Stimulated activated CD4-positive, alpha-beta T cell treated with anti-CD3 and anti-CD28 coated beads, TNF-alpha, amount 100 ng/mL, for 1 hour (primary cell): ENCODE measurements at places on chromosomes 6 and 20.

- DNase-seq: no peak
Measured at GRCh38 chr6:151284548-151285017, 44.8 kb downstream of the AKAP12 start.

- DNase-seq: no peak
Measured at GRCh38 chr6:24154121-24154520, 28.1 kb downstream of the NRSN1 start.

DNA sequence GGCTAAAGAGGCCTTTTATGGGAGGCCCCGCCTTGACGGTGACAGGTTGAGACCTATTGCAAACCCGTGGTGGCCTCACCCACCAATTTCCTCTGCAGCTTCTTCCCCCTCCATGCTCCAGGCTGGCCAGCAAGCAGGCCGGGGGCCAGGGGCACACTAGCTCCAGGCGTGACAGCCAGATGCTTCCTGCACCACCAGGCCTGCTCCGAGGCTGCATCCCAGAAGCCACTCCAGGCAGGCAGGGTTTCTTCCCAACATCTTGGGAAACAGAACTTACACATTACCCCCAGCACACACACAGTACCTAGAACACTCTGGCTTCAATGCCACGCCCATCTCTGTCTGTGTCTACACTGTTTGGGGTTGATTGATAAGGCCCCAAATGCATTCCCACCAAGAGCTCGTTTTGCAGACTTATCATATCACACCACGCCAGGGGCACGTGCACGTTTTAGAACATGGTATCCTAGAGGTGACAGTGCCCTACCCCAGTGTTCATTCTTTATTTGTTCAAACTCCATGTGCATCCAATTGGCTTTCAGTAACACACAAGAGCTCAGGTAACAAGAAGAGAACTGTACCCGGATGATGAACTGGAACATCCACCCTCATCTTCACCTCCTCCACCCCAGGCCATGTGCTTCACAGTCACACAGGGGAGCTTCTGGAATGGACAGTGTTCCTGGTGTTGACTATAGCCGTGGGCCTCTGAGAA, 221.4 kb upstream of the RREB1 start:
- DNase-seq: no peak

DNA sequence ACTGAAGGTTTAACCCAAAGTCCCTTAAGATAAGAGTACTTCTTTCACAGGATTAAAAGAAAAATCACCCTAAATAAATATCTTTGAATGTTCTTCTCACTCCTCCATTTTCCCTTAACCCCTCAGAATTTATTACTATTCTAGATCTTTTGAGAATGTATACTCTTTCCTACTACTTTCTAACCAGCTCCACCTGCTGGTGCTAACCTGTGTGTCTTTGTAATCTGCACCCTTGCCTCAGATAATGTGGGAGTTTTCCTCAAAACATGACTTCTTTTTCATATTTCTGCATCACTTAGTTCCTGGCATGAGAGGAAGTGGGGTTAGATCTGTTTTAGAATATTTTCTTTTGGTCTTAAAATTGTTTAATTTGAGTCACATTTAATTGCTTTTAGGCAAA, 394.2 kb downstream of the BMP2 start:
- no peak for DNase-seq

DNA sequence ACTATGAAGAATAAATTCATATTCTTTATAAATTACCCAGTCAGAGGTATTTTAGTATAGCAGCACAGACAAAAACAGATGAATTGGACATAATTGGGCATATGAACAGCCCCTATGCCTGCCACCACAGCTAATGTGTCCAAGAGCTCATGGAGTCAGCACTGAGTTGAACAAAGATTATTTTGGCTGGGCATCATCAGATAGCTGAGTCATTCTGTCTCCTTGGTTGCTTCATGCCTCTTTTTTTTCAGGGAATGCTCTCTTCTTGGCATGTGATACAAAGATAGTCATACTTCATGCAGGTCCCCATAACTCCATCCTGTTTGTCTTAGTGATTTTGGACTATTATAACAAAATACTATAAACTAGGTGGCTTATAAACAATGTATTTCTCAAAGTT, 275.6 kb downstream of the TENT5A start:
- DNase-seq: no peak

GRCh38 chr6:18350712-18351111, 36.4 kb upstream of the RNF144B start:
- DNase-seq: no peak

DNA sequence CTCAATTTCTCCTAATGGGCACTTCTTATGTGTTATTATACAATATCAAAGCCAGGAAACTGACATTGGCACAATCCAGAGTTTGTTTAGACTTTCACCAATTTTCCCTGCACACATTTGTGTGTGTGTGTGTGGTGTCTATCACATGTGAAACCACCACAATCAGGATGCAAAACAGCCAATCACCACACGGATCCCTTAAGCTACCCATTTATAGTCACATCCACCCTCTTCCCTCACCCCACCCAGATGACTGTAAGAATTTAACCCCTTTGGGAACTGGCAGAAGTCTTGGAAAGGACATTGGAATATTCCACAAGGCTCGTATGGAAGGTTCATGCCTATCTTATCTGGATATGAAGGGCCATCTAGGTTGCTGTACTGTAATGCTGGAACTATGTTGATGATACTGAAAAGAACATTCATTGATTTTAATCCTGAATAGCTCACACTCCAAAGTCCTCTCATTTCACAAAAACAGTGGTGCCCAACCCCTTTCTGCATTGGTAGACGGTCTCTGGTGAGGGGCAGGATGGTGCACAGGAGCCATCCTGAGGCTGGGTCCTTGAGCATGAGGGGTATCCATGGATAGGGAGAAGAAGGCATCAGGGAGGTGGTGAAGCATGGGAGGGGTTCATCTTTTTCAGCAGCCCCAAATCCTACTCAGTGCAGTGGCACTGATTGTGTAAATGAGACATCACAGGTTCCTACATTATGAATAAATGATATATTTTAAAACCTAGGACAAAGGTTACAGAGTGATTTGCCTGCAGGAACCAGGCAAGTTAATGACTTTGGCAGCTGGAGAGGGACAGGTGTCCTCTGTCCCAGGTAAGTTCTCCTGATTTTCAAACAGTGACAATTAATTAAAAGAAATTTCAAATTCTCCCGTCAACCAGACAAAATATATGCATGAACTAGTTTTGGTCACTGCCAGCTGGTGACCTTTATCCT, 12.1 kb upstream of the CTCFL start:
- DNase-seq: no peak

- no peak for DNase-seq
Measured at GRCh38 chr6:24809728-24810127, 11.0 kb upstream of the ARMH2 start.

- DNase-seq: no peak
Measured at GRCh38 chr6:62045502-62045901, 240.5 kb downstream of the KHDRBS2 start.

- no peak for DNase-seq
Measured at GRCh38 chr6:33298773-33299236, at the start of gene RGL2. Gene RGL2 (minus strand): TSS chr6:33298942. CDS start chr6:33298610, 332 bp downstream.

DNA sequence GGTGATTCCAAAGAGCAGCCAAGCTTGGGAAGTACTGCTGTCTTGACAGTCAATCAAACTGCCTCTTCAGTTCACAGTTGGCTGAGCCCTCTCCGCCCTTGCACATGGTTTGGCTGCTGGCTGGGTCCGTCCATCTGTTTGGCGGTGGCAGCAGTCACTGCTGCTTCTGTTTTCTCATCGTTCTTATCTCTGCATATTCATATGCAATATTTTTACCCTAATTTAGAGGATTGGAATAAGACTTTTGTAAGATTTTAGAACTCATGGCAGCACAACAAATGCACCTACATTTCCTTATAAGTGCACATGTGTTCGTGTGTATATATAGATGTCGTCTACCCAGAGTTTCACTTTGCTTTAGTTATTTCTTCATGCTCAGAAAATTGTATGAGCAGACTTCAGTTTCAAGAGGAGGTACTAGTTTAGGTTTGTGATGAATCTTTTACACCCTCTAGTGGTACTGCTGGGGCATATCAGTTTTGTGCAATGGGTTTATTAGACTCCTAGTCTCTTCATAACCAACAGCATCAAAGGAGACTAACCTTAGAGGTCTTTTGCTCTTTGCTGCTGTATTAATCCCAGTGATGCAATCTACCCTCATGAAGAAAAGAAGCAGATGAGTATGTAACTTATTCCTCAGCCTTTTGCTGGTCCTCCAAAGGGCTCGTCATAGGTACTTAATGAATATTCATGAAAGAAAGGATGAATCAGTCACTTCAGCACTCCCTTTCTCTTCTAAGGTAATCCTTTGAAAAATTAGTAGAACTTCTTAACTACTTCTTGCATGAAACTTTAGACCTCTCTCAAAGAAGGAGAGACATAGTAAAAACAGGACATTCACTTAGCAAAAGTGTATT, 44.3 kb downstream of the KHDC1L start:
- no peak for DNase-seq

- no peak for DNase-seq
Measured at GRCh38 chr6:33490621-33491020, 36.2 kb downstream of the ZBTB9 start.

DNA sequence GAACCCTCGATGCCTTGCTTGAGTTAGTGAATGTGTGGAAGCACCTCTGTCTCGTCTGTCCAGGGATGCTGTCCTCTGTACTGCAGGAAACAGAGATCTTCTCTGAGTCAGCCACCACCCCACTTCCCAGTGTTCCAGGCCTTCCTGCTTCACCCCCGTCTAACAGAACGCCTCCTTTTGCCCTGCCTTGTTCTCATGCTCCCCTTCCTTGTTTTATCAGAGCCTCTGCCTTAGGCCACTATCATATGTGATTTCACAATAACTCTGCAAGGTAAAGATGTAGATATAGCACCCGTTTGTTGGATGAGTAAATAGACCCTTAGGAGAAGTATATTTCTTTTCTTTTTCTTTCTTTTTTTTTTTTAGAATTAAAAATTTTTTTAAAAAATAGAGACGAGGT, 106.7 kb upstream of the CLDN20 start:
- DNase-seq: no peak

DNA sequence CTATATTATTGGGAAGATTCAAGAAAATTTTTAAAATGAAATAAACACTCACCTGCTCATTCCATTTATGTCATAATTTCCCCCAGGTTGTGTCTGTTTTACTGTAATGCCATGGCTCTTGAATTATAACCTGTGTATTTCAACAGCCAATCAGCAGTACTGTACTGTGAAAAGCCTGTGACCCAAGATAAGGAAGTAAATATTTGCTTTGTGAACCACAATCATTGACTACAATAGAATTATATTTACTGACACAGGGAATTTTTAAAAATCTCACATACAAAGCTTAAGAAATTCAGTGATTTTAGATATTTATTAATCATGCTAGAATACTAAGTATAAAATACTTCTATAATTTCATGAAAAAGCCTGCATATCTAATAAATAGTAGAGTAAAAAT, 6.0 kb downstream of the RGS17 start:
- no peak for DNase-seq

DNA sequence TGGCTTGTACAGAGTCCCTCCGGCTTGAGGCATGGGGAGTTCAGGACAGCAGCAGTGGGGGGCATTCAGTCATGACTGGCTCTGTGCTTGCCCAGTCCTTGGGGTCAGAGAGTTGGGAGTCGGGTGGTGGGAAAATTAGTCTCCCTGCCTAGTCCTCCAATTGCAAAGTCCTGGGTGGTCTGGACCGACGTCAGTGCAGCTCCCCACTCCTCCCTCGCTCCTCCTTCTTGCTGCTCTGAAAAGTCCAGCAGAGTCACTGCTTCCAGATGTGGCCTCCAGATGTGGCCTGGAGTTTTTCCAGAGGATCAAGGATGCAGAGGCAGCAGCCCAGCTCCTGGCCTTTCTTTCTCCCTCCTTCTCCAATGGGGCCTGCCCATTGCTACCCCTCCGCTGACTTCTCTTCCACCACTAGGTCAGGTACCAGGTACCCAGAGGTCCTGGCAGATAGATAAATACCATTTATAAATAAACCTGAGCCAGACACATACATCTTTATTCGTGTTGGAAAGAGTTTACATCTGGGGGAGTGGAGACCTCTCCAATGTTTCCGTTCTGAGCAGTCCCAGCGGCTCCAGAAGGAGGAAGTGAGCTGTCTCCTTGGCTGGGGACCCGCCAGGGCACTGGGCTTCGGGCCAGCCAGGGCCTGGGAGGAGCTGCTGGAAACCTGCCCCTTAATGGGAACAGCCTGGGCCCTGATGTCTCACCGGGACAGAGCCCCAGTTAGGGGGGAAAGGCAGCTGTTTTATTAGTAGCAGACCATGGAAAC, 49.0 kb upstream of the RNF24 start:
- no peak for DNase-seq

DNA sequence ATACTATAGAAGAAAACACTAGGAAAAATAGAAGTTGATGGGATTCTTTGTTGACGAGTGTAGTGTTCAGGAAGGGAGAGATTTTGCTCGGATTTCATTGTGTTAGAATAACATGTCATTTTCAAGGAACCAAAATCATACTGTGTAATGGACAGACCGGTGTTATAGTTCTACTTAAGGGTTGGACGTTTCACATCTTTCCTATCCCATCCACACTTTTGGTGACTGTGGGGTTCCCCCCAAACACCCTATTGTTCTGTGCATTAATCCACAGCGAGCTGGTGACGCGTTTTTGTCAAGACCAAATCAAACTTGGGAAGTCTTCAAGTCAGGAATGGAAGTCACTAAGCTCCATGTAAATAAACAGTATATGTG, 43.3 kb downstream of the TRIM27 start:
- DNase-seq: no peak

GRCh38 chr6:75429061-75429703, 64.4 kb downstream of the FILIP1 start:
- no peak for DNase-seq

GRCh38 chr20:15544742-15545141, 1028.5 kb downstream of the KIF16B start:
- no peak for DNase-seq

DNA sequence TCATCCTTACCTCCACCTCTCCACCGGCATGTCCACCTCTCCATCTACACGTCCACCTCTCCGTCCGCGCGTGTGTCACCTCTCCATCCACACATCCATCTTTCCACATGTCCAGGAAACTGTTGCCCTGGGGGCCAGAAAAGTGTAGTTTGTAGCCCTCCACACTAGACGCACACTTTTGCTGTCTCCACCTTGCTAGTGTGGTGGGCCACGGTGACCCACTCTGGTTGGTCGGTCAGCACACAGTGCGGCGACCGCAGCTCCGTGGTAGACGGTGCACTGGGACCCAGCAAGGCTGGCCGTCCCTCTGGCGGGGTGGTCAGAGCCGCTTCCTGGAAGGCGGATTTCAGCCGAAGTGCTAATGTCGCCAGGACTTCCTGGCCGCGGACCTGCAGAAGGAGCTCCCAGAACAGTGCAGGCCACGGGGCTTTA, 268.6 kb downstream of the DLL1 start:
- no peak for DNase-seq

GRCh38 chr6:27678469-27678868, 205.6 kb upstream of the ZNF184 start:
- DNase-seq: no peak

GRCh38 chr6:32168350-32168749, 4.0 kb downstream of the EGFL8 start:
- DNase-seq: no peak

DNA sequence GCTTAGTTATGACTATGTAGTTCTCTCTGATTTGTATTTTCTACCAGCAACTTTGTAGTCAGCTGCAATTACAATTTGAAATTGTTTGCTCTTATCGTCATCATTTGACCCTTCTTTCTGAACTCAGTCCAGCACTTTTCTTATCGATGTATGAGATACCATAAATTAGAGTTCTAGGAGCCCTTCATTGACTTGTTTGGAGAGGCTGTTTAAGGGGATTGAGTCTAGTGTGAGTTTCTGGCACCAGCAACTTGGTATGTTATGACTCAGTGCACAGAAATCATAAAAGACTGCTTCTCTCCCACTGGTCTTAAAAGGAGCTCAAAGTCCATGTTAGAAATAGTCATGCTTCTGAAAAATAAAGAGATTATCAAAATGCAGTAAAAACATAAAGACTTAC, 190.3 kb downstream of the TENT5A start:
- no peak for DNase-seq
